ENCODE measurements at places on chromosomes 6 and 20. TPM values are rescaled to one million over a fixed set of nuclear protein-coding genes. Genes with fewer than 3 reads are reported as not detected.

Gene TULP1
- not detected for total RNA-seq

Gene TAGAP
- total RNA-seq: not detected

Gene TMEM151B
- total RNA-seq: 21.2 TPM

Gene HSPA1L
- 1.5 TPM for total RNA-seq

Gene TMC2
- total RNA-seq: not detected

Gene PSORS1C2
- not detected for total RNA-seq

Gene SMPD2
- total RNA-seq: 10.1 TPM

Gene LRP11
- 29.8 TPM for total RNA-seq

Gene BMP5
- 2.4 TPM for total RNA-seq

Gene C6orf136
- total RNA-seq: 15.4 TPM

Gene TSBP1
- not detected for total RNA-seq

Gene HLA-DOB
- total RNA-seq: 0.28 TPM

Gene NTSR1
- total RNA-seq: not detected

Gene PROKR2
- not detected for total RNA-seq

Gene WFDC12
- not detected for total RNA-seq

Gene MTCH1
- total RNA-seq: 182 TPM

Gene DYNLT2
- total RNA-seq: 2.8 TPM

Gene CLIC5
- 0.20 TPM for total RNA-seq

Gene RALY
- 313 TPM for total RNA-seq
